Neural crest cell (in vitro differentiated cells): ENCODE measurements at places on chromosomes 6 and 20.

DNA sequence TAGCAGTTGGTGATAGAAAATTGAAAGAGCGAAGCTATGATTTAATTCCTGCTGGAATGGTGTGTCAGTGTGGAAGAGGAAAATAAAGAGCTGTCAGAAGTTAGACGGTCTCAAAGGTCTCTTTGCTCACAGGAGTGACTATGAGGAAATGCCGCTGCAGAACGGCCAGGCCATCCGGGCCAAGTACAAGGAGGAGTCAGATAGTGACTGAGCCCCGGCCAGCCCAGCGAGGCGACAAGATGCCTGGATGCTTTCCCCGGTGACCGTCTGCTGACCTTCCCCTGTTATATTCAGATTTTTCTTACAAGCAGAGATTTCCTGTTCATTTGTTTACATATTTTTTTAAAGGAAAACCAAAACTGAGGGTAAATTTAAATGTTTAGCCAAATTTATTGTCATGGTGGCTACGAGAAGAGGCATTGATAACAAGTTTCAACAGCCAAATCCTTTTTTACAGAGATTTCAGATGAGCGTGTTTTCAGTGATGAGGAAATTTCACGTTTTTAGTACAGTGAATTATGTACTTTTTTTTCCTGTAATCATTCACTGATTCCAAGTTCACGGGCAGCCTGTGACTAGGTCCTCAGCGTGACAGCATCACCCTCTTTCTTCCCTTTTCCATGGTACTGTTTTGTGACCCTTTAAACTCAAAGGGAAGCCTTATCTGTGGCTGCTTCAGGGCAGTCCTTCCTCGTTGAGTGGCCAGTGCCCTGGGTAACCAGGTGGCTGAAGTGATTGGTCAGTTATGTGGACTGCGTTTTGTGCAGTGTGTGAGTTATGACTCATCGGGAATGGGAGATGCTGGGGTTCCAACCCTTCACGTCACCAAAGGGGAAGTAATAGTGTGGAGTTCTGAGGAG, 12.6 kb downstream of the DYNLT1 start:
- DNase-seq = no peak

DNA sequence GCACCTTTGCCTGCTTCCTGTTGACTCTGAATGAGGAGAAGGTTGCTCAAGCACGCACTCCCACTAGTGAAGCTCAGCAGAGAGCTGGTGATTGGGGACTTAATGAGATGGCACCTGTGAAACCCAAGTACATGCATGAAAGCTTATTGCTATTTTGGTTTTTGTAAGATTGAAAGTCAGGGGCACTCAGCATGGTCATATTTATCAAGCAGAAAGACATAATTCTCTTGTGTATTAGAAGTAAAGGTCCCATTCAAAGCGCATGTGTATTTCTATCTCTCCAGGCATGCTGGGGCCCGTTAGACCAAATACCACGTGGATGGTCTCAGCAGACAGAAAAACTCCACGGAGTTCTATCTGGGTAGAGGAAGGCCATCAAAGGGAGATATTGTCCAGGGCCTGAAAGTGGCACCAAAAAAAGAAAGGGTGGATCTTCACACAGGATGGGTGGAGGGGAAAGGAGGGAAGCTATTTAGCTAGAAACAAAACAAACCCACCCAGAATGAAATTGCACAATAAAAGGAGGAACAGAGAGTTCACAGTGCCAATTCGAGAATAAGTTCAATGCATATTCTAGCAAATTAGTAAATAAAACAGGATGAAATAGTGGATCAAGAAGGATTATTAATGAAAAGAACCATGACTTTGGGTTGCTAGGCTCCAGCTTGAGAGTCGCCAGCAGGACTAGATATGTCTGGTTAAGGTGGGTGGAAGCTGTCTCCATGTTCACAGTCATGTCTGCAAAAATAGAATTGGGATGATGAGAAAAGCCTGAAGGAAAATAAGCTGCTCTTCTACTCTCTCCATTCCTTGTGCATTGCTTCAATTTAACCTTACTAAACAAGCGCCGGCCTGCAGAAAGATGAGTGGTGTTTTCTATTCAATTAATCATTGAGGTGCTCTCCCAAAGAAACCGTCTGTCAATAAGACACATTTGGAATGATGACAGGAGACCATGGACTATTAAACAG, 224.9 kb upstream of the DTNBP1 start:
- DNase-seq = no peak

DNA sequence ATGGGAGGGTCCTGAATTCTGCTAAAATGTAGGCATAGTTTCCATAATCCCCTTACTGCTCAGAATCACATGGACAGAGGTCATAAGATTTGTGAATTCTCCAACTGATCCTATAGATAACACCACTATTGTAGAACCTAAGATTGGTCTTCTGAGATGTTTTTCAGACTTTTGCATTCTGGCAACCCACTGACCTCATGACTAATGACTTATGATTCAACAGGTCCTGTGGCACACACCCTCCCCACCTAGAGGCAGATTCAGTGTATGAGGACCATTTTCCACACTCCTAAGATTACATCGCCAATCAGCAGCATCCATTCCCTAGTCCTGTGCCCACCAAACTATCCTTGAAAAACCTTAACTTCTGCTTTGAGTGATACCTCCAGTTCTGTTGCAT, 207.2 kb downstream of the BTBD9 start:
- DNase-seq = no peak

- DNase-seq = no peak
Observed at GRCh38 chr6:161683400-161683799, 409.5 kb upstream of the AGPAT4 start.

GRCh38 chr20:35883336-35883777, 70.9 kb downstream of the SCAND1 start:
- no peak for DNase-seq

GRCh38 chr6:157226026-157226625, 97.2 kb downstream of the TMEM242 start:
- no peak for DNase-seq

- DNase-seq = no peak
Observed at GRCh38 chr6:39958947-39959346, 24.7 kb upstream of the MOCS1 start.
